Stimulated activated CD8-positive, alpha-beta memory T cell treated with anti-CD3 and anti-CD28 coated beads, Interleukin-2, amount 100 ng/mL, for 1 hour (primary cell): ENCODE measurements at places on chromosomes 1 and 21.

- DNase-seq, result no peak
These were observed 22.7 kb upstream of the AADACL3 start for GRCh38 chr1:12692967-12693782.

DNA sequence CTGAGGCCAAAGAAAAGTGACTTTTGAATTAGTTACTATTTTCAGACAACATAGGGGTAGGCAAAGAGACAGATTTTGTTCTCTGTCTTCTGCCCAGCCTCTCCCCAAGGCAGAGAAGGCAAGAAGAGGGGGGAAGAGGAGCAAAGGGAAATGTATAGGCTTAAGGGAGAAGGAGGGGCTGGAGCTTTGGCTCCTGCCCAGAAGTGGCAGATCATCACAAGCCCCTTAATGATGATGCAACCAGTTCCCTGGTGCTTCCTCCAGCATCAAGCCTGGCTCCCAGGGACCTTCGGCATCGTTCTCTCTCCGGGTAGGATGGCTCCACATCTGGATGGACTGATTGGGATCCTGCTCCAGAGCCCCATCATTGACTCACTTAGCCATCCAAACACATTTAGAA, 112.8 kb downstream of the KCND3 start:
- no peak for DNase-seq

- DNase-seq, result no peak
These were observed 40.8 kb downstream of the RSPH1 start for GRCh38 chr21:42455196-42455595.

GRCh38 chr21:17371450-17371849, 141.4 kb upstream of the CXADR start:
- no peak for DNase-seq

DNA sequence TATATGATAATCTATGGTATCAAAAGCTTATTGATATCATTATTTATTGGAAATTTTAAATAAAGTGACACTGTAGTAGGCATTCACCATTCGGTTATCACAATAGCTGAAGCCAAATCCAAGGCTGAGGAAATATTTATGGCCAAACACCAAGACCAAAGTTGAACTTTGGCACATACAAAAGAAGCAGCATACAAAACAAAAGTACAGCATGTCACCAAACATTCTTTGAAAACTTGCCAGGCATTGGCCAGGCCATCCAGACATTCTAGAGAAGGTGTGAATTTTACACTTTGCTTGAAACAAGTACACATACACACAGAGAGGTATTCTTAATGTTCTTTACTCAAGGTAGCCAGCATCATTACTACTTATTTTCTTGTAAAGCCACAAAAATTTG, 544.4 kb upstream of the CXADR start:
- no peak for DNase-seq

DNA sequence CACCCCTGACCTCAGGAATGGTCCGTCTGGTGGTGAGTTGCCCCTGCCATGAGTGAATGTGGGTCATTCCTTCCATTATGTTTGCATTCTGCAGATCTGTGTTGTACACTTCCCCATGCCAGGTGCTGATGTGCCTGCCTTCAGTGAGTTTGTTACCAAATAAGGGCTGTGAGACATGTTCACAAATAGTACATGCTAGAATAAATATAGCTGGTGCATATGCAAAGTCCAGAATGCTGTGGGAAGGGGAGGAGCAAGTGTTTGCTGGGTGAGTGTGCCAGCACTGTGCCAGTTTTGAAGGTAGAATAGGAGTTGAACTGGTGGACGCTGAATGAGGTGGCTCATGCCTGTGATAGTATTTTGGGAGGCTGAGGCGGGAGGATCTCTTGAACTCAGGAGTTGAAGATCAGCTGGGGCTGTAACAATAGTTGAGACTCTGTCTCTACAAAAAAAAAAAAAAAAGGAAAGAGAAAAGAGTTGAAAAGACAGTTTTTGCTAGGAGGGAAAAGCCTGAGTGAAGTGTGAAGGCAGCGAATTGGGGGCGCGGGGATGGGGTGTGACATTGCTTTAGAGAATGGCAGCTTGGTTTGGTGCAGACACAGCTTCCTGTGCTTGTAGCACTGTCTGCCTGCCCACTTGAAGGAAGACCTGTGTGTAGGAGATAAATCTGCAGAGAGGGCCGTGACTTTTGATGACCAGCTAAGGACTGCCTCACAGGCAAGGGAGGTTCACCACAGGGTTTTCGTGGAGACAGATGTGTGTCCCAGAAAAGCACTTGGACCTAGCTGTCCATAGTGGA, 61.1 kb downstream of the LGR6 start:
- no peak for DNase-seq

DNA sequence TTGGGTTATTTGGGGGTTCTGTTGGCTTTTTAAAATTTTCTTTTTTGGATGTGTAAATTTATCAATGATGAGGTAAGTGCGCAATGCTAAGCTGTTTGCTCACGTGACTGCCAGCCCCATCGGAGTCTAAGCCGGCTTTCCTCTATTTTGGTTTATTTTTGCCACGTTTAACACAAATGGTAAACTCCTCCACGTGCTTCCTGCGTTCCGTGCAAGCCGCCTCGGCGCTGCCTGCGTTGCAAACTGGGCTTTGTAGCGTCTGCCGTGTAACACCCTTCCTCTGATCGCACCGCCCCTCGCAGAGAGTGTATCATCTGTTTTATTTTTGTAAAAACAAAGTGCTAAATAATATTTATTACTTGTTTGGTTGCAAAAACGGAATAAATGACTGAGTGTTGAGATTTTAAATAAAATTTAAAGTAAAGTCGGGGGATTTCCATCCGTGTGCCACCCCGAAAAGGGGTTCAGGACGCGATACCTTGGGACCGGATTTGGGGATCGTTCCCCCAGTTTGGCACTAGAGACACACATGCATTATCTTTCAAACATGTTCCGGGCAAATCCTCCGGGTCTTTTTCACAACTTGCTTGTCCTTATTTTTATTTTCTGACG, 3.1 kb downstream of the OLIG2 start:
- peak; percentile 12 for DNase-seq

- DNase-seq, result no peak
These were observed 360.3 kb downstream of the NEGR1 start for GRCh38 chr1:71921935-71922559.

DNA sequence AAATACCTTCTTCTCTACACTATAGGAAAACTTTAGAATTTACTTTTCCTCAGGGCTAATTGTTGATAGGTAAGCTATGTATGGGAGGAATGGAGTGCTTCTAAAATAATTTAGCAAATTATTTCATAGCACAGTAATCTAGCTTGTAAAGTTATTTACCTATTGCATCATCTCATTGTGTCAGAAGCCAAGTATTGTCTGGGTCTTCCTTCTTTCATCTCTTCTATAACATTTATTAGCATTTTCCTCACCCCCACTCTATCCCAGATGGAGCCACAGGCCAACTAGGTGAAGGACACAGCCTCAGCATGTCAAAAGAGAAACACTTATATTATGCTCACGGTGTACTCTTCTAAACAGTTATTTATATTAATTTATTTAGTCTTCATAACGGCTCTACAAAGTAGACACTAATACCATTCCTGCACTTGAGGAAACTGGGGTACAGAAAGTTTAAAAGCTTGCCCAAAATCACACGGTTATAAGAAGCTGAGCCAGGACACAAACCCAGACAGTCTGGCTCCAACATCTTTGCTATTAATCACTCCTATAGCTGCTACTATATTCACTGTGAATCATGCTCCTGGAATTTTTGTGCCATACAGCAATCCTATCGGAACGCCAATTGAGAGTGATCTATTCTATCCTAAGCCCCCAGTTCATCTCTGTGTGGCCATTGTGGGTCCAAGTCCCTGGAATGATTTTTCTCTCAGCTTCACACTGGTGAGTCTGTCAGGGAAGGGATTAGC, 43.1 kb downstream of the OR10J5 start:
- DNase-seq, result no peak

- no peak for DNase-seq
These were observed 372.1 kb upstream of the VAMP3 start for GRCh38 chr1:7398982-7399381.

GRCh38 chr1:150922519-150922975, 3.6 kb upstream of the SETDB1 start:
- peak; percentile 59 for DNase-seq

DNA sequence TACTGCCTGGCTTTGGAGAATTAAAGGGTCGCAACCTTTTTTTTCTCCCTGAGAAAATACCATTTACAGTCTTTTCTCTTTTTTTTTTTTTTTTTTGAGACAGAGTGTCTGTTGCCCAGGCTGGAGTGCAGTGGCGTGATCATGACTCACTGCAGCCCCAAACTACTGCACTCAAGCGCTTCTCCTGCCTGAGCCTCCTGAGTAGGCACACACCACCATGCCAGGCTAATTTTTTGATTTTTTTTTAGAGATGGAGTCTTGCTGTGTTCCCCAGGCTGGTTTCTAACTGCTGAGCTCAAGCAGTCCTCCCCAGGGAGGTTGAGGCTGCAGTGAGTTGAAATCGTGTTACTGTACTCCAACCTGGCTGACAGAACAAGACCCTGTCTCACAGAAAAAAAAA, 24.6 kb downstream of the UBE4B start:
- DNase-seq, result no peak

GRCh38 chr21:31346256-31346821, 2.3 kb upstream of the TIAM1 start:
- no peak for DNase-seq
